Stimulated activated effector memory CD8-positive, alpha-beta T cell treated with anti-CD3 and anti-CD28 coated beads, Interleukin-12 subunit alpha, Interleukin-12 subunit beta, amount 100 ng/mL, for 72 hours (primary cell): ENCODE measurements at places on chromosomes 7 and 10.
A peak's percentile ranks its signal among the peaks of the same experiment; 100 is the strongest.

GRCh38 chr7:52635021-52635420 is 400.4 kb upstream of the POM121L12 start:
- DNase-seq = no peak

DNA sequence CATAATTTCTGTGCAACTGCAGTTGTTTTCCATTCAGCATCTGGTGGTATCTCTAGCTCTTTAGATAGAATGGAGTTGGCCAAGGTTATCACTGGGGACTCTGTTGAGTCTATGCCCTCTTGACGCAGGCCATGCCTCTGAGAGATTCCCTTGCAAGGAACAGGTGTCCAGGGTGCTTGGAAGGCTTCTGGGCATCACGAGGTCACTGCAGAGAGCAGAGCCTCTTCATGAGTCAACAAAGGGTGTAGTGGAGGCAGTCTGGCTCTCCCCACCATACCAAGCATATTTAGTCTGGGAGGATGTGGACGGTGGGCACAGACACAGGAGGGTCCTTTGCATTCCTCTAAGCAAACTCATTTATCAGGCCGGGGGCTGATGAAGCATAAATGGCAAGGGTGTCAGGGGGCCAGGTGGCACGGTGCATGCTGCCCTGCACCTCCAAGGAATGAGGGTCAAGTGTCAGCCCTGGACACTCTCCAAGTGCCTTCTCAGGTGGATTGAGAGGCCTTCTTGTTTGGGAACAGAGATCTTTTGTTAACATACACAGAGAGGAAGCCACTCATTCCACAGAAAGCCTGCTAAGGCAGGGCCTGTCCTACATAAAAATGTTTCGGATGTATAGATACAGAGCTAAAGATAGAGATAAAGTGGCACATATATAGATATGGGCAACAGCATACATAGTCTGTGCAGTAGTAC is 328.6 kb downstream of the INHBA start:
- DNase-seq = no peak

DNA sequence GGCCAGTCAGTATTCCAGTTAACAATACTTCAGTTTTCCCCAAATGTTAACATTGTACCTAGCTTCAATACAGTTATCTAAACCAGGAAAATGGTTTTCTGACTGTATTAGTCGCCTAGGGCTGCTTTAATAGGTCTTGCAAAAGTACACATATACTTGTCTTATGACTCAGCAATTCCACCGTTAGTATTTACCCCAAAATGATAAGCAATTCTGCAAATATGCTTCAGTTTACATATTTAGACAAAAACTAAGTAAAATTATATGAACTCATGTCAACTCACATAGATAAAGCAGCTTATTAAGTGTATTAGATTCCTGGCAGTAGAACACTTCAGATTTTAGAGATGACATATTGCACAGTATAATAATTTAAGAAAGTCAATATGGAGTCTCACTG is 363.3 kb downstream of the ARL4A start:
- no peak for DNase-seq

GRCh38 chr10:73232887-73233286 is 14.2 kb downstream of the DNAJC9 start:
- no peak for DNase-seq

DNA sequence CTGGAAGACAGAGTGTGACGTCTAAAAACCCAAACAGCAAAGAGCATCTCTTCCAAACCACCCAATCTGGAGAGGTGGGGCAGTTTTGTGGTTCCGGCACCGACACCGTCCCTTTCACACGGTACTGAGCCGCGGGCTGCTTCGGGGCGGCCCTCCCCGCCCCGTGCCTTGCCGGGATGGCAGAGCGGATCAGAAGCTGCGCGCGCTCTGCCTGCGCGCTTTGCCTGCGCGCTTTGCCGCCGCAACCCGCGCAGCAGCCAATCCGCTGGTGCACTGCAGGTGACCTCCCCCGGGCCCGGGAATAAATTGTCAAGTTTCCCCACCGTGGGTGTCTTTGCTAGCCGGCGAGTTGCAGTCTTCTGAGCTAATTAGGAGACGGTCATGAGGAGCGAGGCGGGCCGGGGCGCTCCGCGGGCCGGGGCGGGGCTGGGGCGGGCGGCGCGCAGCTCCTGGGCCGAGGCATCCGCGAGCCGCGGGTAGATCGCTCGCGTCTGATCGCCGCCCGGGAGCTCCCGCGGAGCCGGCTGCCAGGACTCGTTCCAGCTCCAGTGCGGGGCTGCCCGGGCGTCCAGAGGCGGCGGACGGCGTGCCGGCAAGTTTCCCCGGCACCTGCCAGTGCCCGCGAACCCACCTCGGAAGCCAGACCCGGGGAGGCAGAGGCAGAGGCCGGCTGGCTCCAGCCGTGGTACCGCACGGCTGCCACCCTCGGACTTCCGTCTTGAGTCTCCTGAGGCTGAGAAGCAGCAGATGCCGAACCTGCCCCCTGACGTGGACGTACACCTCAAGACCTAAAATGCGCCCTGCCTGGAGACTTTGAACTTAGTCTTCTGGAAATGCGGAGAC is 536.0 kb upstream of the GALNT17 start:
- DNase-seq = peak; percentile 52

GRCh38 chr7:26198781-26199169 is 1.8 kb downstream of the HNRNPA2B1 start:
- no peak for DNase-seq

DNA sequence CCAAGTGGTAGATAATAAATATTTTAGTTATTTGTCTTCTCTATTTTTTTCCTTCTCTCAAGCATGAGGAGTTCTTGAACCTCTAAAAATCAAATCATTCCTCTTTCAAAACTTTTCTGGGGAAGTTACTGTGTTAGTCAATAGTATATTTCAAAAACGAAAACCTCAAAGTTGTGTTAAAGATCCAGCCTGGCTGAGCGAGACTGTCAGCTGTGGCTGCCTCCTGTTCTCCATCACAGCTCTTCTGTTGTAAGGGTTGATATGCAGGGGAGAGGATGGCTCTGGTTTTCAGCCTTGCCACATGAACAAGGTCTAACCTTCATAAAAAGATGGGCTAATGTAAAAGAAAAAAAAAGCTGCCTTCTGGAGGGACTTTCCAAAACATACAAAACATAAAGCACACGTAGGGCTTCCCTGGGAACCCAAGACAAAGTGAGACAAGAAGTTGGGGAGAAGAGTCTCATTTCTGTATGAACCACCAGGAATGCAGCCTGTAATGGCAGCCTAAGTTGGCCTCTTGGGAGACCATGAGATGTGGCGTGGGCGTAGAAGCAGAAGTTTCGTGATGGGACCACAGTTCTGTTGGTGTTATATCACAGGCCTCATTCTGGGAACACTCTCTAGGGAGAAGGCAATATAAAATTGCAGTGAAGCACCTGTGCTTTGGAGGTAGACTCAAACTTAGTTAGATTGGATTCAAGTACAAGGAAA is 77.9 kb upstream of the FHIP2A start:
- DNase-seq = no peak

- DNase-seq = no peak
Observed at GRCh38 chr10:3714967-3715366, 70.0 kb downstream of the KLF6 start.

DNA sequence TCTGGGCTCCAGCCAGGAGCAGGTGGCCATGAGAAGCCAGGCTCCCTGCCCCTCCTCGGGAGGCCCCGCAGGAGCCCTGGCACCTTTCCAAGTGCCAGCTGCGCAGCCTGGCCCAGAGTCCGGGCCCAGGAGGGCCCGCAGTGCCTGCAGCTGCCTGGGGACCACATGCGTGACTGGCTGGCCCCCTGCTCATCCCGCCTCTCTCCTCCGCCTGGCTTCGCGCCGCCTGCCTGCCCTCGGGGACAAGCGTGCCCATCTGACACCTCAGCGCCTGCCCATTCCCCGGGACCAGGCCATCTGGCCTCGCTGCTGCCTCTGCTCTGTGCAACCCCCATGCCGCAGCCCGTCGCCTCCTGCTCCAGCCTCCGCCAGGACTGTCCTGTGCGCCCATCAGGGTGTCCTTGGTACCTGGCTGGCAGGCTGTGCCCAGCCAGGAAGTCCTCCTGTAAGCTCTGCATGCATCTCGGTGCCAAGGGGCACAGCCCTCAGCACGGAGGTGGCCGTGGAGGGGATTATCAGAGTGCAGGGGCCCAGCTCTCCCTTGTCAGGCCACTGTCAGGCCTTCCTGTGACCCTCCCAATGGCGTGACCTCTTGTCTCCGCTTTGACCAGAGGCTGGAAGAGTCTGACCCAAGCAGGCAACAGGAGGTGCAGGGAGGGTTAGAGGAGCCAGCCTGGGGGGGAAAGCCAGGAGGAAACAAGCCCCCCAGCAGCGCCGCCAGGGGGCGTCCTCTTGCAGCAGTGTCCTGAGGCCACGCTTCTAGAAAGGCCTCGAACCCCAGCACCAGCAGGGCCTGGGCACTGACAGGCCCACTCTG is 50.5 kb downstream of the TMEM209 start:
- DNase-seq = no peak

DNA sequence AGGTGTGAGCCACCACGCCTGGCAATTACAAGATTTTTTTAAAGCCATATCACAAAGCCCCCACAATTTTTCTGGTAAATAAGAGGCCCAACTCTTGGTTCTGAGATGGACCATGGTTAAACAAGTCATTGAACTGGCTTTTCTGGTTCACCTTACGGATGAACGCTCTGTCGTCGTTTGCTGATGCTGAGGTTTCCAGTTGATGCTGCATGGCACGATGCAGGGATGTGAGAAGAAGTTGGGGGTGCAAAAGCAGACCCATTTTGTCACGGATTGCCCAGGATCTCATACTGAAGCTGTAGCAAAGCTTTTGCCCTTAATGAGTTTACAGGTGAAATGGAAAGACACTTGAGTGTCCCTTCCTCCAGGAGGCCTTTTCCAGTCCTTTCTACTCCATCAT is 2.0 kb upstream of the IL2RA start:
- peak; percentile 46 for DNase-seq

DNA sequence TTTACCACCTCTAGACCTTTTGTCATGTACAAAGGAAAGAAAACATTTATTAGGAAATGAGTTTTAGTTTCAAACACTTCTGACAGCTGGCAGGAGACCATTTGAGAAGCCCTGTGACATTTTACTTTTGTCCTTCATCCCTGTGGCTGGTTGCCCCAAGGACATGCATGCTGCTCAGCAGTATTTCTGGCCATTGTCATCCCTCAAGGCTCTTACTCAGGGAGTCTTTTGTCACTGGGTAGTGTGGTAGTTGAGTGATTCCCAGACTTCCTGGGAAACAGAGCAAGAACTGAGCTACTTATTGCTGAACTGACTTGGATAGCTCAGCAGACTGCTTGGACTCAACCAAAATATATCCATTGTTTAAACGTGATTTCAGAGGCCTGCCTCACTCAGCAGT is 142.8 kb downstream of the LRRC4 start:
- no peak for DNase-seq

DNA sequence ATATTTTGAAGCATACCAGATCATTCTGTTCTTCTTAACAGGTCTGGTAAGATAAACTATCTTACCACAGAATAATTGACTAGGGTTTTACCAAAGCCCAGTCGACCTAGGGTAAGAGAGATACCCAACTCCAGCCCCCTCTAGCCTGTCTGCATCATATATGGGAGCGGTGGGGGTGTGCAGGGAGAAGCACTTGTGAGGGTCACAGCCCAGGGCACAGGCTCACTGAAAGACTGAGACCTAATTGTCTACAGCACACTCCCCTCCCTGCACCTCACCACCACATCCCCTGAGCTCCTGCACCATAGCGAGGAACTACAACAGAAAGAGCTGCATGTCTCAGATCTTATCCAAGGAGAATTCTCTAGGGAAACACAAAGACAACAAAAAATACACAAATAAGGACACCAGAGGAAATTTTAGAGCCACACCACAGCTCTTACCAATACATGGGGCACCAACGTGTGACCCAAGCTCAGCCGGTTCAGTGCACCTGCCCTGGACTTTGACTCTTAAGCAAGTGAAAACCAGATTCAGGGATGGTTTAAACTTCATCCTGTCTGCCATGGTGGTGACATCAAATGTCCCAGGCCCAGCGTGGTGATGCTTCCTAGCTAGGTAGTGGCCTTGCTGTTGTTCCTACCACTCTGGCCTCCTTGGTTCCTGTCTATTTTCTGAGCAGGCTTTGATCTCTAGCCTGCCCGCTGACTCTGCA is 150.8 kb downstream of the HERPUD2 start:
- peak; percentile 35 for DNase-seq

DNA sequence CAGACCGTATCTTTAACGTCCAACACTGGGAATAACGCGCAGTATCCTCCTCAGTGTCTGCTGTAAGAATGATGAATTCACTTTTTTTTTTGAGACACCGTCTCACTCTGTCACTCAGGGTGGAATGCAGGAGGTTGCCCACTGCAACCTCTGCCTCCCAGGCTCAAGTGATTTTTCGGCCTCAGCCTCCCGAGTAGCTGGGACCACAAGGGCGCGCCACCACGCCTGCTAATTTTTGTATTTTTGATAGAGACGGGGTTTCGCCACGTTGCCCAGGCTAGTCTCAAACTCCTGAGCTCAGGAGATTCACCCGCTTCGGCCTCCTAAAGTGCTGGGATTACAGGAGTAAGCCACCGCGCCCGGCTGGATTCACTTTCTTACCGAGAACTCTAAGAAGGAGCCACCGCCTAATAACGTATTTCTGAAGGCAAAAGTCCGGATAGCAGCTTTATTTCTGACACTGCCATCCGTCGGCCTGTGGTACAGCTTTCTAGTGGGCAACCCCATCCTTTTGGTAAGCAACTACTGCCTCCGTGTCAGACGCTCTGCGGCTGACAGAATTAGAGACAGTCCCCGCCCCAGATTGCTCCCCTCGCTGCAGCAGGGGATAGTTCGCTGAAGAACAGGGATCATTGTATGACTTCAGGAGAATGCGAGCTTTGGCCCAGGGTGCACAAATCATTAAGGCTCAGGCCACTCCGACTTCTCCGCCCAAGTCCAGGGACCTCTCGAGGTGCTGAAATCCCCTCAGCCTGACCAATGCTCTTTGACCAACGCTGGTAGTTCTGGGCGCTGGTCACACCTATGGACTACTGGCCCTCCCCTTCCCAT is 662 bp downstream of the POLR3A start:
- DNase-seq = no peak

- no peak for DNase-seq
Observed at GRCh38 chr10:76576276-76576962, 1061.2 kb downstream of the KCNMA1 start.

DNA sequence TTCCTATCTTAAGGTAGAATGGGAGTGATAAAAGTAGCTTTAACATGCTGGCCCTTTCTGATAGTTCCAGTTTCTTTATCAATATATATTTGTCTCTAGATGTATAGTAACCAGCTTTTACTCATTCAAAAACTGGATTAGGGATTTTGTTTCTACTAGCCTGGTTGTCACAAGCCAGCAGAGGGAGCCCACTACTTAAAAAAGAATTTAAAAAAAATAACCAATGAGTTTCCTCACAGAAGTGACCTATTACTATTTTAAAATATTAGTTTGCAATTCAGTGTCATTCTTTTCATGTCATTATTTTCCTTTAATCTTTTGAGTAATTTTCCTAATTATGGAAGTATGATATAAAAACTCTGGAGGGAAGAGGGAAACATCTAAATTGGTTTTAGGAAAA is 142.1 kb downstream of the PHTF2 start:
- no peak for DNase-seq

GRCh38 chr7:72925546-72926120 is 738 bp downstream of the POM121 start:
- DNase-seq = no peak

GRCh38 chr10:74738985-74739567 is 87.3 kb upstream of the KAT6B start:
- DNase-seq = peak; percentile 65
